Kidney (tissue), 22 donors: ENCODE measurements at places on chromosomes 16 and 17. TPM values are rescaled to one million over a fixed set of nuclear protein-coding genes. Genes with fewer than 3 reads are reported as not detected.

Gene CPSF4L
- polyA plus RNA-seq: not detected

Gene ABCA6
- 2.9 TPM for polyA plus RNA-seq

Gene ARSG
- polyA plus RNA-seq: 5.0 TPM

Gene KCNJ16
- 163 TPM for polyA plus RNA-seq

Gene EVPL
- polyA plus RNA-seq: 11.1 TPM

Gene NME3
- polyA plus RNA-seq: 123 TPM

Gene METRNL
- 107 TPM for polyA plus RNA-seq

Gene KRTAP4-4
- polyA plus RNA-seq: not detected

Gene AHSP
- polyA plus RNA-seq: not detected

Gene KREMEN2
- not detected for polyA plus RNA-seq

GRCh38 chr17:45393411-45393810 is 39.3 kb downstream of the ARHGAP27 start:
- H3K4me3 ChIP-seq: no peak overlapping the region
- H3K4me1 ChIP-seq: no peaks in the 10 kb centered on the region
- no peak overlapping the region for H3K27ac ChIP-seq

- H3K27ac ChIP-seq: no peak overlapping the region
- H3K4me1 ChIP-seq: no peaks in the 10 kb centered on the region
- no peaks in the 10 kb centered on the region for H3K36me3 ChIP-seq
- no peaks in the 10 kb centered on the region for H3K27me3 ChIP-seq
- no peak for DNase-seq
Observed at GRCh38 chr17:10268005-10268404, 69.6 kb upstream of the GAS7 start.

GRCh38 chr17:81189670-81190530 is 23.9 kb upstream of the AATK start:
- H3K36me3 ChIP-seq: no peaks in the 10 kb centered on the region
- no peak for DNase-seq
- no peaks in the 10 kb centered on the region for H3K4me1 ChIP-seq
- no peaks in the 10 kb centered on the region for H3K27me3 ChIP-seq
- no peak overlapping the region for H3K27ac ChIP-seq
- H3K4me3 ChIP-seq: no peak overlapping the region

DNA sequence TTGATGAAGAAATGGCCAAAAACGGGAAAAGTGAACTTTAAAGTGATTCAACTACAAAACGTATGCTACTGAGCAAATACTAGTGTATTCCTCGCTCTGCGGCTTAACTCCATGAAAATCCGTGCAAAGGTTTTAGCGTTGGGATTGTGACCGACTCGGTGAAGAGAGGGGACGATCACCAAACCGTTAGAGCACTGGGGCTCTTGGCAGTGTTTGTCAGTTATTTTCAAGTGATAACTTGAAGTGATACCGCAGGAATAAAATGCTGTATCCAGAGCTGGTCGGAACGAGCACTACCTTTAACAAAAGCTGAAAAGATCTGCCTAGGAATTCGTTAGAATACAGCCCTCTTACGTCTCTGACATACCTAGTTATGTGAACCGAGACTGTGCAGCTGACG is 773 bp upstream of the PPM1D start:
- peaks cover 3% of the 10 kb centered on the region for H3K4me1 ChIP-seq
- no peaks in the 10 kb centered on the region for H3K36me3 ChIP-seq
- peak overlapping the region; percentile 67 for H3K4me3 ChIP-seq
- peak overlapping the region; percentile 99 for H3K27ac ChIP-seq
- DNase-seq: no peak

DNA sequence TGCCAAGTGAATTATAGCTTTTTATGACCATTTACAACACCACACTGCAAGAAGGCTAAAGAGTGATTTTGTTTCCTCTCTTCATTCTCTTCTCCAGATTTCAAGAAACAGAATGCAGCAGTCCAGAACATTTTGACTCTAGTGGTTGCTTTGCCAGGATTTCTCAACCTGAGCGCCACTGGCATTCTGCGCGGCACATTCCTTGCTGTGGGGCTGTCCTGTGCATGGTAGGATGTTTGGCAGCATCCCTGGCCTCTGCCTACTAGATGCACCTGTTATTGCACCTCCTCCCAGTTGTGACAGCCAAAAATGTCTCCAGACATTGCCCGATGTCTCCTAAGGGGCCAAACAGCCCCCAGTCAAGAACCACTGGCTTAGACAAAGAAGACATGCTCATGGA is 25.7 kb upstream of the SLC39A11 start:
- H3K36me3 ChIP-seq: no peaks in the 10 kb centered on the region
- no peak for DNase-seq
- no peaks in the 10 kb centered on the region for H3K27me3 ChIP-seq
- no peaks in the 10 kb centered on the region for H3K4me1 ChIP-seq
- H3K4me3 ChIP-seq: no peak overlapping the region
- H3K27ac ChIP-seq: no peak overlapping the region

DNA sequence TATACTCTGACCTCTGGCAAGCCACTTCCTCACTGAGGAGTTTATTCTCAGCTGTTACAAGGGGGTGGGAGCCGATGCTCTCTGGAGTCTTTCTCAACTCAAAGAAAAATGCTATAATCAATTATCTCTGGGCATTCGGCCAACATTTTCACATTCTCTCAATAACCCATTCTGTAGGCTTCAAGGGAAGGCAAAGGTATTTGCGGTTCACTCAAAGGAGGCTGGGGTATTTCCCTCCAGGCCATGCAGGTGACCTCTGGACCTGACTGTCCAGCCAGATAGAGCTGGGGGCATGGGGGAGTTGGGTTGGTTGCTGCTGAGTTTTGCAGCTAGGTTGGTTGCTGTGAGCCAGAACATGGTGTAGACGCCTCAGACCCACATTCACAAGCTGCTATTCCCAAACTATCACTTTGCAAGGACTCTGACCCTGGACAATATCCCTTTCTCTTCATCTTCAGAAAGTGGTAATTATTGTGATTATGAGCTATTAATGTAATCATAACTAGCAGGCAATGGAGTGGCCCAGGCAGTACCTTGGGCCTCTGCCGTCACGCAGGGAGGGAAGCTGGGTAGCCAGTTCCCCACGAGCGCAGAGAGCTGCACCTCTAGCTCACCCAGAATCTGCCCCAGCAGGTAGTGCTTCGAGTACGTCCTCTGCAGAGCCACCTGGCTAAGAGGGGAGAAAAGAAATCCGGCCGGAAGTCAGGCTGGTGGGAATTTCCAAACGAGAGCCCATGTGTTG is 42.1 kb downstream of the AIPL1 start:
- no peak overlapping the region for H3K4me3 ChIP-seq
- H3K36me3 ChIP-seq: no peaks in the 10 kb centered on the region
- H3K4me1 ChIP-seq: no peaks in the 10 kb centered on the region
- H3K27ac ChIP-seq: no peak overlapping the region
- DNase-seq: peak; percentile 39
- no peaks in the 10 kb centered on the region for H3K27me3 ChIP-seq

DNA sequence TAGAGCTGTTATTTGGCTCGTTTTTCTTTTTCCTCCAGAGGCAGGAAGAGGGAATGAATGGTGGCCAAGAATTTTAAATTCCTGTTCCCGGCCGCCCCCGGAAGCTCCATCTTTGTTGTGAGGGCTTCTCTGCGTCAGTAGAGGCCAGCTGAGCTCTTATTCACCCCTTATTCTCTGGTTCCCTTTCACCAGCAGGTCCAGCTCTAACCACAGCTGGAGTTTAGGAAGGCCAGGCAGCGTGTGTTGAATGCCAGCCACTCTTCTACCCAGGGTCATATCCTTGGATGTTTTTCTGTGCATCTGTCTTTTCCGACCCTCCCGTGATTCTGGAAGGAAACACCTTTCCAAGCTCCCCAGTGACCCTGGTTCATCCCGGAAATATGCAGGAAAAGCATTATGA is 570.5 kb downstream of the WWOX start:
- H3K4me3 ChIP-seq: no peak overlapping the region
- H3K4me1 ChIP-seq: no peaks in the 10 kb centered on the region

DNA sequence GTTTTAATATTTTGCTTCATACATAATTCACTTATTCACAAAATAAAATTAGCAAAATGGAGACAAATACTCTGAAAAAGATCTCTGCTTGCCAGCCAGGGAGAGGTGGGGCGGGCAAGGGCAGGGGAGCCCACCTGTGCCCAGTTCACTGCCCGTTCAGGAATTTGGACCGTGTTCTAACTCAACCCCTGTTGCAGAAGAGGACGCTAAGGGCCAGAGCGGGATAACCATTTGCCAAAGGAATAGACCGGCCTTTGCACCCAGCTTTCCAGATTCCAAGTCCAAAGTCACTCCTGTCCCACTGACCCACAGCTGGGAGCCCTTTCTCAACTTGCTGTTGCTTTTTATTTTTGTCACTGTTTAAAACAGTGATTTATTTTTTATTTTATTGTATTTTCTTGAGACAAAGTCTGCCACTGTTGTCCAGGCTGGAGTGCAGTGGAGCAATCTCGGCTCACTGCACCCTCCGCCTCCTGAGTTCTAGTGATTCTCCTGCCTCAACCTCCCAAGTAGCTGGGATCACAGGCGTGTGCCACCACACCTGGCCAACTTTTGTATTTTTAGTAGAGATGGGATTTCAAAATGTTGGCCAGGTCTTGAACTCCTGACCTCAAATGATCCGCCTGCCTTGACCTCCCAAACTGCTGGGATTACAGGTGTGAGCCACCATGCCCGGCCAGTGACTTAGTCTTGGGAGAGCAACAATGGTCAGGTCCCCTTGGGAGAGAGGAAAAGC is 2.7 kb upstream of the PIEZO1 start:
- DNase-seq: no peak
- no peaks in the 10 kb centered on the region for H3K36me3 ChIP-seq
- no peak overlapping the region for H3K27ac ChIP-seq
- no peaks in the 10 kb centered on the region for H3K27me3 ChIP-seq

GRCh38 chr16:67534431-67534830 is 5.8 kb downstream of the RIPOR1 start:
- H3K4me3 ChIP-seq: no peak overlapping the region
- peaks cover 5% of the 10 kb centered on the region for H3K36me3 ChIP-seq
- no peak for DNase-seq
- H3K4me1 ChIP-seq: peaks cover 35% of the 10 kb centered on the region
- no peak overlapping the region for H3K27ac ChIP-seq

GRCh38 chr16:17453364-17454038 is 17.3 kb downstream of the XYLT1 start:
- no peak for DNase-seq
- H3K4me1 ChIP-seq: no peaks in the 10 kb centered on the region
- no peaks in the 10 kb centered on the region for H3K36me3 ChIP-seq
- H3K4me3 ChIP-seq: no peak overlapping the region
- H3K27ac ChIP-seq: no peak overlapping the region

- no peak overlapping the region for H3K27ac ChIP-seq
- no peak for DNase-seq
- H3K4me1 ChIP-seq: no peaks in the 10 kb centered on the region
- H3K36me3 ChIP-seq: no peaks in the 10 kb centered on the region
- H3K27me3 ChIP-seq: no peaks in the 10 kb centered on the region
Observed at GRCh38 chr17:33977729-33978514, 277.2 kb upstream of the CCL2 start.

- no peaks in the 10 kb centered on the region for H3K27me3 ChIP-seq
- H3K36me3 ChIP-seq: no peaks in the 10 kb centered on the region
- no peak overlapping the region for H3K4me3 ChIP-seq
- H3K4me1 ChIP-seq: no peaks in the 10 kb centered on the region
- H3K27ac ChIP-seq: no peak overlapping the region
Observed at GRCh38 chr17:62778990-62779681, 29.0 kb downstream of the MARCHF10 start.

- no peaks in the 10 kb centered on the region for H3K4me1 ChIP-seq
- no peak for DNase-seq
- H3K27me3 ChIP-seq: no peaks in the 10 kb centered on the region
- H3K36me3 ChIP-seq: no peaks in the 10 kb centered on the region
- no peak overlapping the region for H3K27ac ChIP-seq
Observed at GRCh38 chr17:60157487-60158040, 7.8 kb downstream of the CA4 start.

DNA sequence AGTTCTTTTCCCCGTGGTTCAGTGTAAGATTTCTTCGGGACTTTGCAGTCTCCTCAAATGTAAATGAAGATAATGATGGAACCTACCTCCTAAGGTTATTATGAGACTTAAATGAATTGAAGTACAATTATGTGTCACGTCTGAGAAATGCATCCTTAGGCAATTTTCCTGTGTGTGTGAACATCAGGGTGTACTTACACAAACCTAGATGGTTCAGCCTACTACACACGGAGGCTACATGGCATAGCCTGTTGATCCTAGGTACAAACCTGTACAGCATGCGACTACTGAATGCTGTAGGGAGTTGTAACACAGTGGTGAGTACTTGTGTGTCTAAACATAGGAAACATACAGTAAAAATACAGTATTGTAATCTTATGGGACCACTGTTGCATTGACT is 1.1 kb upstream of the FAM20A start:
- DNase-seq: no peak
- no peaks in the 10 kb centered on the region for H3K36me3 ChIP-seq

GRCh38 chr16:8512941-8513624 is 77.2 kb downstream of the TMEM114 start:
- H3K27ac ChIP-seq: no peak overlapping the region
- no peaks in the 10 kb centered on the region for H3K4me1 ChIP-seq
- no peak for DNase-seq
- no peak overlapping the region for H3K4me3 ChIP-seq

- H3K4me3 ChIP-seq: no peak overlapping the region
- no peak for DNase-seq
- no peaks in the 10 kb centered on the region for H3K27me3 ChIP-seq
- H3K27ac ChIP-seq: no peak overlapping the region
- peaks cover 9% of the 10 kb centered on the region for H3K36me3 ChIP-seq
Observed at GRCh38 chr17:40022961-40023541, 7.8 kb downstream of the CSF3 start.

- no peak overlapping the region for H3K27ac ChIP-seq
- H3K27me3 ChIP-seq: no peaks in the 10 kb centered on the region
- no peaks in the 10 kb centered on the region for H3K4me1 ChIP-seq
- peaks cover 18% of the 10 kb centered on the region for H3K36me3 ChIP-seq
- H3K4me3 ChIP-seq: no peak overlapping the region
- DNase-seq: no peak
Observed at GRCh38 chr17:56943505-56944125, 17.2 kb downstream of the COIL start.

DNA sequence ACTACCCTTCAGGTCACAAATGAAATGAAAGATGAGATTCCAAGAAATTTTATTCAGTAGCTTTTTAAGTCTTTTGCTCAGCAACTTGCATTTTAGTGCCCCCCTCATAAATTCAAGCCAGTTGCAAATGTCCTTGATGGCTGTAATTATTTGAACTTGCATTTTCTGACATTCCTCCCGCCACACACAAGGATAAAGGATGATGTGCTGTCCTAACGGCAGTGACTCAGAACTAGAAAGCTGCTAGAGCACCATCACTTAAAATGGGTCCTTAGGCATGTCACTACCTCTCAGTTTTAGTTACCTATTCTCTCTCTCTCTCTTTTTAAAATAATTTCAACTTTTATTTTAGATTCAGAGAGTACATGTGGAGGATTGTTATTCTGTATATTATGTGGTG is 306.7 kb downstream of the CNTNAP4 start:
- no peak overlapping the region for H3K27ac ChIP-seq
- H3K4me3 ChIP-seq: no peak overlapping the region
- H3K27me3 ChIP-seq: no peaks in the 10 kb centered on the region
- no peaks in the 10 kb centered on the region for H3K36me3 ChIP-seq
